ENCODE measurements at places on chromosomes 12 and 14.

- DNase-seq = no peak
Measured at GRCh38 chr12:77795699-77796098, 35.0 kb upstream of the NAV3 start.

DNA sequence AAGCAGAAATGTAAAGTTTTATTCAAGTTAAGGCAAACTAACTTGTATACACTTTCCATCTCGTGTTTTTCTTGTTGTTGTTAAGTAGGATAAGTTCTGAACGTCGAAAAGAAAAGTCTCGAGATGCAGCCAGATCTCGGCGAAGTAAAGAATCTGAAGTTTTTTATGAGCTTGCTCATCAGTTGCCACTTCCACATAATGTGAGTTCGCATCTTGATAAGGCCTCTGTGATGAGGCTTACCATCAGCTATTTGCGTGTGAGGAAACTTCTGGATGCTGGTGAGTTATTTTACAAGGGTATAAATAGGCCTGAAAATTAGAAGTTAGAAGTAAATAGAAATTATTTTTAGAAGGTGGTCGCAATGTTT lies 25.0 kb downstream of the HIF1A start:
- no peak for DNase-seq

DNA sequence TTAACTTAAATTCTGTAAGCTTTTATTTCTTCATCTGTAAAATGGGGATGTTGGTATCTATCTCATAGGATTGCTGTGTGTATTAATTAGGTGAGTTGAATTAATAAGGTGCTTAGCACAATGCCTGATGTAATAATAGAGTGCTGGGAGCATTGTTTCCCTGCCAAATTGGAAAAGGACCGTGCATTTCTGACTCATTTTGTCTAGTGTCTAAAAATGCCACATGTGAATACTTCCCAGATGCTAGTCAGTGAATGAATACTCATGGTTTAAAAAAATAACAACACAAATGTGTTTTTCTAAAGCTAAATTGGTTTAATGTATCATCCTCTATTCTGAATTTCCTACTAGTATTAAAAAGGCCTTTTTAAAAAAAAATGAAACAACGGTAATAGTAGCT lies 45.4 kb upstream of the NEDD1 start:
- DNase-seq = no peak

- DNase-seq = no peak
Measured at GRCh38 chr12:67141296-67142018, 127.7 kb upstream of the CAND1 start.

DNA sequence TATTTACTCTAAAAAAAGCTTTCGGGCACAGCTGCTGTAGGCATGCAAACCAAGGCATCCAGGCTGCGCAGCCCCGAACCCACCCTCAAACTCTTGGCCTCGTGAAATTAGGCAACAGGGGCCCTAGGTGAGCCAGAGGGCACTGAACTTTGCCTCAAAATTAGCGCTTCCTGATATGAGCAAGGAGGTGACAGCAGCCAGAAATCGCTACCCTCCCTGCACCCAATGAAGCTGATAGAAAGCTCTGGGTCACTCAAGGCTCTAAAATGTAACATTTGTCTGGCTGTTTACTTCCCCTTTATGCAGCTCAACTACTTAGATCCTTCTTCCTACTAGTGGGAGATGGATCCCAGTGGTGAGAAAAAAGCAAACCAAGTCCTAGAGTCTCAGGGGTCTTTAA lies 61.8 kb downstream of the PITPNM2 start:
- DNase-seq = no peak

Measured in NCI-H1048 (cell line).